ENCODE measurements at places on chromosomes 1 and 21. TPM values are rescaled to one million over a fixed set of nuclear protein-coding genes. Genes with fewer than 3 reads are reported as not detected.

DNA sequence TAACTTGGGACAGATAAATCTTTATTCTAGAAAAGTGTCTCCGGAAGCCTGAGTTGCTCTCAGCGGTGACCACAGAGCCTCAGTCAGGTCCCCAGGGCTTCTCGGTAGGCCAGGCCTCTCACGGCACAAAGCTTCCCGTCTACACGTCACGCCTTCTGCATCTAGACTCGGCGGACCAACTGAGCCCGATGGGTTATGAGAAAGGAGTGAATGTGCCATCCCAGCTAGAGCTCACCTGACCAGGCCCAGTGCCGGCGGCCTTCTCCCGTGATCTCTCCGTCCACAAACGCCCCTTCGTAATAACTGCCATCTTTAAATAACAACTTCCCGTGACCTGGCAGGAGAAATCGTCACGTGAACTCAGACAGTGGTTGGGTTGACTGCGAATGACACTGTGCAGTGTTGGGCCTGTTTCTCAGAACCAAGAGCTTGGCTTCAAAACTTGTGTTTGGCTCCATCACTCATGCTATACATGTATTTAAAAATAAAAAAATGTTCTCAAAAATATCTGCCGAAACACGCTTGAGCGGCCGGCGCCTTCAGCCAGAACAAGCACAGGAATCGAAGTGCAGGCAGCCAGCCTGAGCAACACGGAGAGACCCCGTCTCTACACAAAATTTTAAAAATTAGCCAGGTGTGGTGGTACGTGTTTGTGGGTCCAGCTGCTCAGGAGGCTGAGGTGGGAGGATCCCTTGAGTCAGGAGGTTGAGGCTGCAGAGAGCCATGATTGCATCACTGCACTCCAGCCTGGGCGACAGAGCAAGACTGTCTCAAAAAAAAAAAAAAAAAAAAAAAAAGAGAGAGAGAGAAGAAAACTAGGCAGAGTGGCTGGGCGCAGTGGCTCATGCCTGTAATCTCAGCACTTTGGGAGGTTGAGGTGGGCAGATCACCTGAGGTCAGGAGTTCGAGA is 3.1 kb downstream of the MORN1 start:
- DNase-seq, result no peak

Gene KCNK2
- polyA plus RNA-seq, result 2.5 TPM

GRCh38 chr1:71233645-71234044 is 152.8 kb upstream of the ZRANB2 start:
- DNase-seq, result no peak

Gene OR10J1
- polyA plus RNA-seq, result not detected

- DNase-seq, result no peak
Observed at GRCh38 chr21:42330380-42331371, 15.5 kb upstream of the TFF3 start.

Measured in right renal cortex interstitium (tissue), 3 donors.